ENCODE measurements at places on chromosomes 2 and 18.

- no peak for DNase-seq
Measured at GRCh38 chr18:11108947-11109346, 40.4 kb downstream of the PIEZO2 start.

GRCh38 chr2:137715731-137716191 is 248.5 kb upstream of the HNMT start:
- no peak for DNase-seq

GRCh38 chr18:6249170-6249569 is 165.5 kb downstream of the L3MBTL4 start:
- no peak for DNase-seq

DNA sequence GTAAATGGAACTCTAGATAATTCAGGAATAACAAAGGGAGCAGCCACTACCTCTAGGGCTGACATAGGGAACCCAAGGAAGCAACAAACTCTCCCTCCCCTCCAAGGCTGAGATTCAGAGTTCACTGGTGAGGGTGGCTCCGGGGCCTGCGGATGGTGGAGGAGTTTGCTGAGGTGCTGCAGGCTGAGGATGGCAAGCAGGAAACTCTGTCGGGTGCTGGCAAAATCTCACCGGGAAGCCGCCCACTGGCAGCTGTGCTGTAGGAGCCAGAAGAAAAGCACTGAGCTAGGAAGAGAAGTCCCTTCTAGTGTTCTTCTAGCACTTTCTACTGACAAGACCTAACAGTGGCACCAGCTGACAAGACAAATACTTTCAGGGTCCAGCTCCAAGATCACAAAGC is 12.5 kb upstream of the HAAO start:
- no peak for DNase-seq

Data from urothelium cell line (cell line).